B cell (primary cell): ENCODE measurements at places on chromosomes 5 and 9. TPM values are rescaled to one million over a fixed set of nuclear protein-coding genes. Genes with fewer than 3 reads are reported as not detected.

TAF1L gene
- total RNA-seq = not detected in 2 replicates

FGF18 gene
- 0.15 TPM in 2 replicates for total RNA-seq

FAT2 gene
- not detected in 2 replicates for total RNA-seq

SLC4A9 gene
- not detected in 2 replicates for total RNA-seq

DNA sequence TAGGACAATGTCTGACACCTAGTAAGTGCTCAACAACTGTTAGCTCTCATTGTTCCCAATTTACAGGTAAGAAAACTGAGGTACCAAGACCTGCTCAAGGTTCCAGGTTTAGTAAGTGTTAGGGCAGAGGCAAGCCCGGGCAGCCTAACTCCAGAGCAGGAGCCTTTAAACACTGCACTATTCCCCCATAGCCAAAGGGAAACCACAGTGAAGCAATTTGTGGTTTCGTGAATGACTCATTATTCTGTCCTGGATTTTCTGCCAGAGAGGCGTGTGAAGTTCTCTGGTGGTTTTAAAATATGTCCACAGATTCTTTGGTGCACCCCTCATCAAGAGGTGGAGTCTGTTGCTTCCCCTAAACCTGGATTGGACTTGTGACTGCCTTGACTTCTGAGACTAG is 1.0 kb upstream of the MCC start:
- no peak overlapping the region for H3K27ac ChIP-seq
- peaks cover 16% of the 10 kb centered on the region for H3K4me1 ChIP-seq
- peaks cover 40% of the 10 kb centered on the region for H3K27me3 ChIP-seq
- no peaks in the 10 kb centered on the region for H3K36me3 ChIP-seq
- H3K4me3 ChIP-seq = no peak overlapping the region

GRCh38 chr5:86951761-86952160 is 315.9 kb upstream of the RASA1 start:
- no peaks in the 10 kb centered on the region for H3K27me3 ChIP-seq
- no peak overlapping the region for H3K27ac ChIP-seq
- no peaks in the 10 kb centered on the region for H3K4me1 ChIP-seq
- no peaks in the 10 kb centered on the region for H3K36me3 ChIP-seq
- no peak for DNase-seq

DNA sequence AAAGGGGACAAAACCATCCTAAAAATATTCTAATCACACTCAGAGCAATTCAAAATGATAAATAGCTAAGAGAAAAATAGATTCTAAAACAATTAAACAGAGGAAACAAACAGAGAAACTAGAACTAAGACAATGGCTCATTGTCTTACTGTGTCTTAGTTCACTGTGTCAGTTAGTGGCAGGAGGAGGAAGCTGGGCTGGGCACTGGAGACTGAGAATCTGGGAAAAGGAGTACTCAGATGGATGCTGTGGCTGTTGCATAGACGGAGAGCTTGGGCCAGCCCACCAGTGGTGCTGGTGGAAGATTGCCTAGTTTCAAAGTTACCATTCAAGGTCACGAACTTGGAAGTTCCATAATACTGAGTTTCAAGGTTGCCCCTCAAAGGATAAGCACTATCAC is 94.7 kb upstream of the IFNK start:
- H3K4me1 ChIP-seq = peaks cover 30% of the 10 kb centered on the region
- no peak for DNase-seq
- H3K36me3 ChIP-seq = no peaks in the 10 kb centered on the region
- no peak overlapping the region for H3K4me3 ChIP-seq
- no peak overlapping the region for H3K27ac ChIP-seq

DNA sequence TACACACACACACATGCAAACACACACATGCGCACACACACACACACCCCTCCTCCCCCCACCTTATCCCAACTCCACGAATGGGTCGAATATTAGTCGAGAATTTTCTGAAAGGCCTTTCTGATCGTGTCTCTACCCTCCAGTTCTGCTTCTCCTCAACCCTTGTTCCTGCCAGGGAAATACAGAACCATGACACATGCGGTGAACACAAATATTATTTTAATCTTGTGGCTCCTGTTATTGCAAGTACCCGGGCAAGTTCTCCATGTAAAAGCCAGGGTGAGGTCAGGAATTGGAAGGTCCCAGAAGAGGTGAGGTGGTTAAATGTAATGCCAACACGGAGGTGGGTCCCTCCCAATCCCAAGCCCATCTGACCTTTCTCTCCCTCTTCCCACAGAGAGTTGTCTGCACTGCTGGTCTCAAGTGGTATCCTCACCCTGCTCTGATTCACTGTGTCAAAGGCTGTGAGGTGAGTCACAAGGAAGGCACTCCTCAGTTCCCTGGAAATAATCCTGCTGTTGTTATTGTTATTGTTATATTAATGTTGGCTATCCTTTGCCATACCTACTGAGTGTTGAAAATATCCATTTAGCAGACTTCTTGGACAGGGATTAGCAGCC is 223.7 kb downstream of the PAPPA start:
- no peak for DNase-seq
- H3K27ac ChIP-seq = no peak overlapping the region
- H3K36me3 ChIP-seq = no peaks in the 10 kb centered on the region

- no peaks in the 10 kb centered on the region for H3K27me3 ChIP-seq
- peaks cover 3% of the 10 kb centered on the region for H3K36me3 ChIP-seq
- no peak overlapping the region for H3K4me3 ChIP-seq
These were observed 72.8 kb upstream of the NXNL2 start for GRCh38 chr9:88462191-88462590.

- H3K4me3 ChIP-seq = no peak overlapping the region
- H3K27me3 ChIP-seq = peaks cover 5% of the 10 kb centered on the region
- no peak overlapping the region for H3K27ac ChIP-seq
- no peaks in the 10 kb centered on the region for H3K36me3 ChIP-seq
These were observed 18.2 kb downstream of the GLIS3 start for GRCh38 chr9:4281676-4282075.

DNA sequence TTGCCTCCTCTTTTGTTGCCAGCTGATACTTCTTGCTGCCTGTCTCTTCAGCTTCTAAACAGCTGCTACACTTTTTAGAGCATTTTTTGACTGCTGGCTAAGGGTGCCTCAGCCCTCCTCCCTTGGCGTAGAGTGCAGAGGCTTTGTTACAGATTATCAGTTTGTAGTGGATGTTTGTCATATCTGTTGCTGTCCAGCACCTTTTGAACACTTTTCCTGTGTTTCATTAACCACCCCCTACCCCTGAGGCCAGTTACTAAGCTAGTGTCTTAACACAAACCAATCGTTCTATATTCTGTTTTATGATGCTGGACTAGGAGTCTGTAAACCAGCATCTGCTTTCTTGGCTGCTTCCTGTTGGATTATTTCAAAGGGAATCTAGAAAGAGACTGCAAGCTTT is 441.5 kb downstream of the DNAH5 start:
- no peak overlapping the region for H3K4me3 ChIP-seq
- H3K27me3 ChIP-seq = no peaks in the 10 kb centered on the region
- no peak overlapping the region for H3K27ac ChIP-seq
- no peak for DNase-seq
- no peaks in the 10 kb centered on the region for H3K4me1 ChIP-seq
- H3K36me3 ChIP-seq = no peaks in the 10 kb centered on the region

DNA sequence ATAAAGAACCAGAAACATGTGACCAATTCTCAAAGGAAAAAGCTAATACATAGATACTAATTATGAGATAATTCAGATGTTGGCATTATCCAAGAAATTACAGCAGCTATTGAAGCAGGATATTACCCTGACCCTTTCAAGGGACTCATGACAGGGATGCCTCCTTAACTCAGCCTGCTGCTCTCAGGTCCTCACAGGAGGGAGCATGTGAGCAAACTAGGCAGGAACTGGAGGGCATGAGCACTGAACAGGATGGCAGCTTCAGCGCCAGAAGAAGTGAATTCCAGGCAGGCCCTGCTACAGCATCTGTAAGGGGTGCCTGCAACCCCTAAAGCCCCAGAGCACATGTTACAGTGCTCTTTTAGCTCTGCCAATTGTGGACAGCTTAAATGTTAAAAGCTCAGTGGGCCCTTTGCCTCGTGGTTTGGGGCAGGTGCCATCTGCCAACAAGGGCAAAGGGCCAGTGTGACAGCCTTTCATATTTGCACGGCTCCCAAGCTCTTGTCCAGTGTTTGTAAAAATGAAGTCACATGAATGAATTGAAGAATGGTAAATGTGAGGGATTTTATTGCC is 464.7 kb upstream of the COX7C start:
- no peaks in the 10 kb centered on the region for H3K4me1 ChIP-seq
- no peaks in the 10 kb centered on the region for H3K27me3 ChIP-seq

GRCh38 chr5:150520747-150521521 is 13.0 kb downstream of the NDST1 start:
- no peaks in the 10 kb centered on the region for H3K4me1 ChIP-seq
- H3K4me3 ChIP-seq = no peak overlapping the region
- H3K27me3 ChIP-seq = no peaks in the 10 kb centered on the region
- no peaks in the 10 kb centered on the region for H3K36me3 ChIP-seq
- DNase-seq = no peak

GRCh38 chr5:176536132-176536901 is 885 bp downstream of the RNF44 start:
- peak overlapping the region; percentile 94 for H3K4me3 ChIP-seq
- no peaks in the 10 kb centered on the region for H3K36me3 ChIP-seq
- peak; percentile 86 for DNase-seq
- H3K27me3 ChIP-seq = no peaks in the 10 kb centered on the region
- H3K27ac ChIP-seq = peak overlapping the region; percentile 93
- H3K4me1 ChIP-seq = peaks cover 60% of the 10 kb centered on the region

DNA sequence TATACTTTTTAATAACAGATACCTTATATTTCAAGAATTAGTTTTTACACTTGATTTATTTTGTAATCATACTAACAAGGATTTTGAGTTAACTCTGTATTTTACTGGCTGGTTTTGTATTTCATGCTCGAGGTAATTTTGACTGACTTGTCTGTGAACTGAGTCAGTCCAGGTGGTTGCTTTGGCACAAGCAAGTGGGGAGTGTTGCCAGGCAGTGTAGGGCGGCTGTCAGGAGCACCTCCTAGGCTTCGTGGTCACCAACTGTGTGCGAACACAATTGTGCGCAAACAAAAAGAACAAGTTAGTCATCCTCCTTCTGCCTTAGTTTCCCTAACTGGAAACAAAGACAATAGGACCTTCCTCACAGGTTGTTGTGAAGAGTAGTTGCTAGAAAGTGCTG is 286.3 kb downstream of the ADGRV1 start:
- no peaks in the 10 kb centered on the region for H3K36me3 ChIP-seq
- H3K27ac ChIP-seq = no peak overlapping the region
- H3K27me3 ChIP-seq = no peaks in the 10 kb centered on the region

- no peaks in the 10 kb centered on the region for H3K36me3 ChIP-seq
- DNase-seq = no peak
- no peak overlapping the region for H3K4me3 ChIP-seq
- H3K27ac ChIP-seq = no peak overlapping the region
These were observed 73.1 kb upstream of the GAS1 start for GRCh38 chr9:87020169-87020950.
